ENCODE measurements at places on chromosomes 5 and 9. TPM values are rescaled to one million over a fixed set of nuclear protein-coding genes. Genes with fewer than 3 reads are reported as not detected.

SETD9 gene
- total RNA-seq = 7.2 TPM

DNA sequence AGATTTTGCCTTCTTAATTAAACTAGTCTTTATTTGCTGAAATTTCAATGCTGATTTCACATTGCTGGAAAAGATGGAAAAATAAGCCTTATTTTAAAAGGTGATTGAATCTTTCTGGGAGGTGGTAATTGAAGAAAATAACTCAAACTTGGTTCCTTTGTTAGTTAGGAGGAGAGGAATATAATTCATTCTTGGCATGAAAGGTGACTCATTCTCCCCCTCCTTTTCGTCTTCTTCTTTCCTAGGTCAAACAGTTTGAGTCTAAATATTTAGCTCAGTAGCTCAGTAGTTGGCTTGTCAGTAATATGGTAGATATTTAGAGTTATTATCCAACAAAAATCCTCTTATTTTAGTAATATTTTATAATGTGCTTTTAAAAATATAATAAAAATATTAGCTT is 353.9 kb upstream of the MEF2C start:
- DNase-seq = no peak

LPAR1 gene
- total RNA-seq = 64.1 TPM

SLC6A19 gene
- total RNA-seq = not detected

PCSK1 gene
- total RNA-seq = 0.88 TPM

- no peak for DNase-seq
Measured at GRCh38 chr5:54007827-54008777, 302.3 kb downstream of the ARL15 start.

DNA sequence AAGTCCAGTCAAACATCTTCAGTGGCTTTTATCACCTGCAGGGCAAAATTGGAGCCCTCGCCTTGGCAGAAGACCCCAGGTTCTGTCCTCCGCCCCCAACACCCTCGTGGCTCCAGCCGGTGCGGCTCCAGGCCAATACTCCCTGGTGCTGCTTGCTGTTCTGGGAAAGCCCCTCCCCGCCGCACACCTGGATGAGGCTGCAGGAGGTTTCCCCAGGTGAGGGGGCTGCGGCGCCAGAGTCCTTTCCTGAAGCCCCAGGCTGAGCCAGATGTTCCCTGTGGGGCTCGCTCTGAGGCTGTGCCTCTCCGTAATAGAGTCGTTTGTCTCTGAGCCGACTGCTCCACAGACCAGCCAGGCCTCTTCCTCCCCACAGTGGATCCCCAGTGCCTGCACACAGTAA is 375.4 kb upstream of the IRX1 start:
- DNase-seq = no peak

DMRT2 gene
- not detected for total RNA-seq

DNA sequence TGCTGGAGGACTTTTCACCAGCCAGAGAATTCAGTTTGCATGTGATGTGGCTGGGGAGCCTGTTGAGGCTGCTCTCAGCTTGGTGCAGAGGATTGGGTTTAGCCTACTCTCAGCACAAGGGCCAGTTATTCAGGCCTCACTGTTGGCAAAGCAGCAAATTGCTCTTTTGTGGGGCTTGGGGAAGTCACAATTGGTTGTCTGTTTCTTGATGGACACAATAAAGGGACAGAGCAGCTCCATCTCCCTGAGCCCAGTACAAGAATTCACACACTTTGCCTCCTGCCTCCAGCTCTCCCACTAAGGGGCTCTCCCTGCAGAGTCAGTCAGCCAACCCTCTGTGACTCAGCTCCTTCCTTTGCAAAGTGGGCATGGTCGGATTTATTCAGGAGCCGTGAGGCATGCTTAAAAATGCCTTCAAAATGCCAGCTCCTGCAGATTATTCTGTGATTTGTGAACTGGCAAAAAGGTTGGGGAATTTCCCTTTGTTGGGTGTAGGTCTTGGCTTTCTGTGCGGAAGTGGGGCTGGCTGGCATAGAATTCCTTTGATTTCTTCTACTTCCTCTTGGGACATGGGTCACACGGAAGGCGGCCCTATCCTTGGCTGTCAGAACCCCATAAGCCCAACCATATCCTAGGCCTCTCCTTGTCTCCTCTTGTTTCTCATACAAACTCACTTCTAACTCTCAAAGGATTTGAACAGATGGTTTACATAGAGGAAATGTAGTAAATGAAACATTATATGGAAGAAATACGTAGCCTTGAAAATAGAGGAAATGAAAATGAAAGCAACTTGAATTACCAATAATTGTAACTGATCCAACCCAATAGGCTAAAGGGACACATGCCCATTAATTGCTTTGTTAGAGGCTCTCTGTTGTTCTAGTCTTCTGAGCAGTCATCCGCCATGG is 118.7 kb upstream of the CD180 start:
- DNase-seq = no peak

DNA sequence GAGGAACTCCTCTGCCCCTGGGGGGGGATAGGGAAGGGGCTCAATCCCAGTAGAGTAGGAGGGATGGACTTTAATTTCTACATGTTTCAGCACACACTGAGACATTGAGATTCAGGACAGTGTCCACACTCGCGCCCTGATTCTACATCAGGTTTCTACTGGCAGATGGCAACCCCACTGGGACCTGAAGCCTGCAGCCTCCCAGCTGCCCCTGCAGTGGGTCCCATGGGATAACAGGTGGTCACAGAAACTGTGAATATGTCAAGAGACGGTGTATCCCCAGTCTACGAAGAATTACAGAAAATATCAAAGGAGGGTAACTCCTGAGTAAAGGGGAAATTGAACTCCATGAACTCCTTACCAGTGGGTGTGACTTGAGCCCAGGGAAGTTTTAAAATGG is 2.4 kb upstream of the TERT start:
- DNase-seq = no peak

GRCh38 chr9:34197756-34198711 is 19.2 kb downstream of the UBAP1 start:
- DNase-seq = no peak

NIPSNAP3A gene
- 45.3 TPM for total RNA-seq

LIFR gene
- 310 TPM for total RNA-seq

WHRN gene
- 4.0 TPM for total RNA-seq

- no peak for DNase-seq
Measured at GRCh38 chr9:80285326-80285725, 713.6 kb downstream of the TLE4 start.

- DNase-seq = no peak
Measured at GRCh38 chr5:33049842-33050241, 338.7 kb downstream of the NPR3 start.

DNA sequence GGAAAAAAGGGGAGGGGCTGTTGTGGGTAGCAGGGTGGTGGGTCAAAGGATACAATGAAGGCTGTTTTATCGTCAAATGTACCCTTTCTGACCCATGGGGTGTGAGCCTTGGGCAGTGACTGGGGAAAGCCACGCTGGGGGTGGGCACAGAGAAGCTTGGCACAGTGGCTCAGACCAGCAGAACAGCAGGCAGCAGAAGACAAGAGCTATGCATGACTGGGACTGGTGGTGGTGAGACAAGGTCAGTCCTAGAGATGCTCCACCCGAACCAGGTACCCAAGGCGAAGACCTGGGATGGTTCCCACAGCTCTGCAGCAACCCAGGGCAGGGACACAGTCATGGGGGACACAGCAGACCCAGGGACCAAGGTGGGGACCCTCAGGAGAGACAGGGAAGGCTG is 38.3 kb downstream of the BICD2 start:
- DNase-seq = no peak

- no peak for DNase-seq
Measured at GRCh38 chr9:77040340-77040739, 20.9 kb downstream of the FOXB2 start.

SCAMP1 gene
- 94.1 TPM for total RNA-seq
